Tongue (tissue), 3 donors: ENCODE measurements at places on chromosomes 12 and 14.

DNA sequence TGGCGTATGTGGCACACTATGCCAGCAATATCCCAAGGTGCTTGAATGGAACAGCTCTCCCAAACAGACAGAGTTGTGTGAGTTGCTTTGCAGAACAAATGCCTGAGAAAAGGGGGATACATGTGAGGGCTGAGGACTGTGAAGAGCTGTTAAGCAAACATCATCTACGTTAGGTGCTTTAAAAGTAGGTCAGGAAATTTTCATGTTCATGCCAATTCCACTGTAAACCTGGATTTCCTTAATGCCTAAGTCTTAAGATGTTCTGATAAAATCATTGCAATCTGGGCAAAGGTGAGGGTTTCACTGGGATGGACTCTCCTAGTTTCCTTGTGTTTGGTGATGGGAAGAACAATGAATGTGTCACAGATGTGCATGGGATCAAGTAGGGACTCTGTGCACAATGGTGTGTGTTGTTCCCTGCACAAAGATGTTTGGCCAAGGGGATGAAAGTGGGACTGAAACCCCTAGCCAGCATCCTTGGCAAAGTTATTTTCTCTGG is 227.9 kb downstream of the KTN1 start:
- no peak for DNase-seq

DNA sequence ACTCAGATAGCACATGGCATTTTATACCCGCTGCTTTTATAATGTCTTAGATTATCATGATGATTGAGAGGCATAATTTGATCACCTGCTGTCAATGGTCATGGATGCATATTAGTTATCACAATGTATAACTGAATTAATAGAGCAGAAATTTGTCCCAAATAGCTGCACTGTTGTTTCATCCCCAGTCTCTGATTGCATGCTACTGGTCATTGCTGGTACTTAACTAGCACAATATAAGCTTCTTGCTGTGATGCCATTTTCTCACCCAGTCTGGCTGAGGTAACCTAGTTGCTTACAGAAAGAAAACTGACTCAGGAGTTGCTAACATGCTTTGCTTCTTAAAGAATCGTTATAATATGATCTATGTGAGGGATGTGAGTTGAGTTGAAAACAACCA is 76.8 kb upstream of the PLEKHA5 start:
- DNase-seq: no peak

GRCh38 chr14:100297320-100298300 is 8.6 kb downstream of the SLC25A29 start:
- peak; percentile 78 for DNase-seq

GRCh38 chr14:76473481-76474263 is 97.7 kb downstream of the ESRRB start:
- peak; percentile 86 for DNase-seq

- DNase-seq: peak; percentile 49
Observed at GRCh38 chr12:115135800-115136211, 451.8 kb upstream of the TBX3 start.

- no peak for DNase-seq
Observed at GRCh38 chr12:23217667-23218066, 592.7 kb downstream of the ETNK1 start.

DNA sequence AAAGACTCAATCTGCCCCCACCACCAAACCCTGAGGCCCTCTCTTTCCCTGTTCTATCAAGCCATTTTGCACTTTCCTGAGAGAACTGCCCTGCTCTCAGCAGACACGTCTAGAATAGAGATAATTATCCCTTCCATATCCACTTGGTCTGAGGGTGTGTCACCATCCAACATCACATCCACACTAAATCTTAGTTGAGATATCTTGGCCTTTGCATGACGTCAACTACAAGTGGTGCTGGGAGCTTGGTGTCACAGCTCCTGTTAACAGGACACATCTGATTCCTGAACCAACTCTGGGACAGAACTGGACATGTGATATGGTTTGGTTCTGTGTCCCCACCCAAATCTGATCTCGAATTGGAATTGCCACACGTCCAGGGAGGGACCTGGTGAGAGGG is 1109.2 kb downstream of the TMEM121 start:
- no peak for DNase-seq

DNA sequence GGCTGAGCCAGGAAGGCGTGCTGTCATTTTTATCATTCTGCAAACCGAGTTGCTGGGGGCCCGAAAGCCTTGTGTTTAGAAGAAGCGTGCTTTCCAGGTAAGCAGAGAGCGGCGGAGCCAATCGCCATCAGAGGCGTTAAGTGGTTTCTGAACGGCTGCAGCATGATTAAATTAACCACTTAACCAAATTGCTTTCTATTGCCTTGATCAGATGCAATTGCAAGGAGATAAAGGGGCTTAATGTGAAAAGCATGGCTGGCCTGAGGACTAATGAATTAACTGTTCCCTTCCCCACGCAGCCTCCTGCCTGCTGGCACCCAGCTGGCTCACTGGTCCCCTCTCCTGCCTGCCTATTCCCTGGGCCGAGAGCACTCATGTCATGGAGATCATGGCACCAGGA is 36.6 kb upstream of the CHGA start:
- no peak for DNase-seq

DNA sequence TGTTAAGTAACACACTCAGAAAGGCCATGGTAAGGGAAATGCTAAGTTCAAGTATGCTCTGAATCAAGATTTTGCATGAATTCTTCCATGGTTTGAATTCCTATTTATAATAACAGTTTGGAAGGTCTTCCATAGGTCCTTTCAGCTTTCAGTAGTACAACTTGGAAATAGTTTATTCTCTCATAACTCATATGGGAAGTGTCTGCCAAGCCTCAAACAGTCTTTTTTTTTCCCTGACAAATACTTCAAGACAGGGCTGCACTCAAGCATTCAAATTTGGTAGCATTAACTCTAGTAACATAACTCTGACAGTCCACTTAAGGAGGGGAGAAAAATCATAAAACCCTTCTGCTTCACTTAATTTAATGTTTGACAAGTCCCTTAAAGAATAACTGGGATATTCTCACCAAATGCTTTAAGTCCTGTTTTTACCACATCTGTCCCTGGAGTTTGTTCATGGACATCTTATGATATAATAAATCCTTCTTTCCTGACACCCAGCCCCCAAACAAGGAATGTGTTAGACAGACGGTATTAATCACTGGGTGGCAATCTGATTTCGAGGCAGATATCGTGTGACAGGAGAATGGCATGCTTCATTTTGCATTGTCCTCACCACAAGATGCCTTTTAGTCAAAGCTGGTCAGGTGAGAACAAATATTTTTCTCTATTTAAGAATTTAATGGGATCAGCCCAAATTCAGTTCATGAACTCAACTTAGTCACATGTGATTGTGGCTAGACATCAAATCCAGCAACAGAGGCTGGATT is 165.7 kb downstream of the BMP4 start:
- peak; percentile 64 for DNase-seq

GRCh38 chr12:14946861-14947260 is 8.5 kb upstream of the ERP27 start:
- no peak for DNase-seq

GRCh38 chr14:92952481-92953298 is 29.7 kb downstream of the CHGA start:
- DNase-seq: no peak
